ENCODE measurements at places on chromosomes 1 and 21.

DNA sequence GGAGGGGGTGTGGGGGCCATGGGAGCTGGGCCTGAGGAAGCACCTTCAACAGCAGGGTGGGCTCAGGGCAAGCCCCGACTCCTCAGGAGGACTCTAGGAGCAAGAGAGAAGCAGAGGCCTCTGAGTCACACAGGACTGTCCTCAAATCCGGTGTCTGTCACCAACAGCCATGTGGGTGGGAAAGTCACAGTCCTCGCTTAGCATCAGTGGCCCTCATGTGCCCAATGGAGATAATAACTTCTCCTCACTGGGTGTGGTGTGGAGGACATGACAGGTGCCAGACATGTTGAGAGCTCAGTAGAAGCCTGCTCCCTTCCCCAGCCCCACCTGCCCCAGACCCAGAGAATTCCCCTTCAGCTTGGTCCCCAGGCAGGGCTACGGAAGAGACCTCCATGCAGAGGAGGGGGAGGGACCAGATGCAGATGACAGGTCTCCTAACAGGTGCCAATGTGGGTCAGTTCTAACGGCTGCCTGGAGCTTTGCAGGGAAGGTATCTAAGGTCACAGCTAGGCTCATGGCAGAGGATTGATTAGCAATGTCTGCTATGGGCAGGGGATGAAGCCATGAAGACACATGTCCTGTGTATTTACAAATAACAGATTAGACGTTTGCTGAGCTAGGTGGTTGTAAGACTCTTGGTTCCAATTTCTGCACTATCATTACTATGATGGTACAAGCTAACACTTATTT lies 30.2 kb downstream of the TTC39A start:
- DNase-seq, result no peak

GRCh38 chr1:54220004-54220811 lies 20.2 kb downstream of the MRPL37 start:
- DNase-seq, result peak; percentile 52

GRCh38 chr1:241485554-241485992 lies 34.0 kb downstream of the FH start:
- peak; percentile 35 for DNase-seq

- DNase-seq, result peak; percentile 55
These were observed 4.0 kb upstream of the GPR3 start for GRCh38 chr1:27388337-27389005.

GRCh38 chr1:93605026-93605568 lies 76.5 kb downstream of the BCAR3 start:
- no peak for DNase-seq

Data from EH (cell line).